ENCODE measurements at places on chromosomes 5 and 9. TPM values are rescaled to one million over a fixed set of nuclear protein-coding genes. Genes with fewer than 3 reads are reported as not detected.

Gene MCC
- 2.4 TPM for total RNA-seq

Gene SPINK7
- not detected for total RNA-seq

Gene AGXT2
- not detected for total RNA-seq

Gene NEUROG1
- total RNA-seq = not detected

Gene EFCAB9
- total RNA-seq = not detected

Gene TAF11L5
- total RNA-seq = not detected

Gene SHOC1
- total RNA-seq = not detected

Gene STING1
- total RNA-seq = 178 TPM

Gene EPB41L4B
- 0.23 TPM for total RNA-seq

- H3K4me1 ChIP-seq = peaks cover 22% of the 10 kb centered on the region
- H3K4me3 ChIP-seq = no peak overlapping the region
- DNase-seq = no peak
- no peaks in the 10 kb centered on the region for H3K36me3 ChIP-seq
- H3K27me3 ChIP-seq = peaks cover 46% of the 10 kb centered on the region
- H3K27ac ChIP-seq = no peak overlapping the region
Observed at GRCh38 chr5:59236448-59236847, 653.6 kb downstream of the RAB3C start.

GRCh38 chr5:30968971-30969370, 224.5 kb upstream of the CDH6 start:
- H3K27me3 ChIP-seq = no peaks in the 10 kb centered on the region
- no peak for DNase-seq
- H3K36me3 ChIP-seq = no peaks in the 10 kb centered on the region
- no peak overlapping the region for H3K27ac ChIP-seq

GRCh38 chr5:28807195-28807729, 1768.9 kb upstream of the CDH9 start:
- H3K27me3 ChIP-seq = no peaks in the 10 kb centered on the region
- no peak for DNase-seq
- H3K27ac ChIP-seq = no peak overlapping the region
- no peaks in the 10 kb centered on the region for H3K4me1 ChIP-seq

GRCh38 chr5:115977988-115978387, 15.7 kb downstream of the LVRN start:
- no peak overlapping the region for H3K4me3 ChIP-seq
- no peak for DNase-seq

DNA sequence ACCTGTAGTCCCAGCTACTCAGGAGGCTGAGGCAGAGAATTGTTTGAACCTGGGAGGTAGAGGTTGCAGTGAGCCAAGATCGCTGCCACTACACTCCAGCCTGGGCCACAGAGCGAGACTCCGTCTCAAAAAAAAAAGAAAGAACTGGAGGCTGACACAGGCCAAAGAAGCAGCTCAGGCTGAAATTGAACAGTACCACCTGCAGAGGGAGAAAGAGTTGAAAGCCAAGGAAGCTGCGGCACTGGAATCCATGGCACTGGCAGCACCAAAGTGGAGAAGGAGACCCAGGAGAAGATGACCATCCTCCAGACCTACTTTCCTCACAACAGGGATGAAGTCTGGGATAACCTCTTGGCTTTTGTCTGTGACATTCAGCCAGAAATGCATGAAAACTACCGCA, 11.3 kb upstream of the TMEM141 start:
- H3K27me3 ChIP-seq = peaks cover 10% of the 10 kb centered on the region
- DNase-seq = no peak

DNA sequence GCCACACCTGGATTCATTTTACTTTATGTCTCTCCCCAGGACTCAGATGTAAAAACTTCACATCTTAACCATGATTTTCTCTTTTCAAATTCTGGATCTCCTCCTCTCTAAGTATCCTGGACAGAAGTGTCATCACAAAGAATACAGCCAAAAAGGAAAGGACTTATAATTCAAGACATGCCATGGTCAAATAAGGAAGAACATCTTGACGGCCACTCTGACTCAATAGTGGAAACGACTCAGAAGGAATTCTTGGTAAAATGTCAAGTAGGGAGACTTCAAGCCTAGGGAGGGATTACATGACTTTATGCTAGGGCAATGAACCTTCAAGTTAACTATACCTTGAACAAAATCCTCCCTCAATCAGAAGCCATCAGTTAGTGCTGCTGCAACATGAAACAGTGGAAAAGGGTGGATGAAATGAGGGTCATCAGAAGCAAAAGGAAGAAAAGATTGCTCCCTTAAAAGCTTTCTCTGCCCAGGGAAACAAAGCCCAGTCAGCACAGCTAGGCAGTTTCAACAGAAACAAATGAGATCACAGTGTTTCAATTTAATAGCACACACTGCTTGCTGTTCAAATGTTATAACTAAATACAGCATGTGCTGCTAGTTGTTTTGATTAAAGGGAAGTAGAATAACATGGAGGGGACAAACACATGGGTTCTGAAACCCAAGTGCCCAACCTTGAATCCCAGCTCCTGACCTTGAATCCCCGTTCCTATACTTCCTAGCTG, 101.4 kb downstream of the LPAR1 start:
- H3K27ac ChIP-seq = no peak overlapping the region
- no peak for DNase-seq
- no peaks in the 10 kb centered on the region for H3K27me3 ChIP-seq
- no peaks in the 10 kb centered on the region for H3K4me1 ChIP-seq

GRCh38 chr9:72858089-72858912, 94.6 kb downstream of the ALDH1A1 start:
- no peak for DNase-seq
- H3K4me3 ChIP-seq = no peak overlapping the region
- H3K36me3 ChIP-seq = no peaks in the 10 kb centered on the region

DNA sequence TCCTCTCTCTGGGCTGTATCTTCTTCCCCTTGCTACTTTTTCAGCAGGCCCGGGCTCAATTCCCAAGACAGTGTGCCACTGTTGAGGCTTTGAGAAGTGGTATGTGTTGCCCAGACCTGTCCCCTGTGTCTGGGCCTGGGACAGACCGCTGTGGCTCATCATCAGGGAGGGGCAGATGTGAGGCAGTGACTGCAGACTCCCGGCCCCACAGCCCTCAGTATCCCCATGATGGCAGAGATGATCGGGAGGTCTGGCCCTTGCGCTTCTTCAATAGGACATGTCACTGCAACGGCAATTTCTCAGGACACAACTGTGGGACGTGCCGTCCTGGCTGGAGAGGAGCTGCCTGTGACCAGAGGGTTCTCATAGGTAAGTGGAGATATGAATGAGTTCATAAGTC, 828 bp downstream of the TYRP1 start:
- no peak overlapping the region for H3K4me3 ChIP-seq
- H3K27ac ChIP-seq = no peak overlapping the region
- no peaks in the 10 kb centered on the region for H3K4me1 ChIP-seq
- H3K27me3 ChIP-seq = no peaks in the 10 kb centered on the region
- DNase-seq = no peak

DNA sequence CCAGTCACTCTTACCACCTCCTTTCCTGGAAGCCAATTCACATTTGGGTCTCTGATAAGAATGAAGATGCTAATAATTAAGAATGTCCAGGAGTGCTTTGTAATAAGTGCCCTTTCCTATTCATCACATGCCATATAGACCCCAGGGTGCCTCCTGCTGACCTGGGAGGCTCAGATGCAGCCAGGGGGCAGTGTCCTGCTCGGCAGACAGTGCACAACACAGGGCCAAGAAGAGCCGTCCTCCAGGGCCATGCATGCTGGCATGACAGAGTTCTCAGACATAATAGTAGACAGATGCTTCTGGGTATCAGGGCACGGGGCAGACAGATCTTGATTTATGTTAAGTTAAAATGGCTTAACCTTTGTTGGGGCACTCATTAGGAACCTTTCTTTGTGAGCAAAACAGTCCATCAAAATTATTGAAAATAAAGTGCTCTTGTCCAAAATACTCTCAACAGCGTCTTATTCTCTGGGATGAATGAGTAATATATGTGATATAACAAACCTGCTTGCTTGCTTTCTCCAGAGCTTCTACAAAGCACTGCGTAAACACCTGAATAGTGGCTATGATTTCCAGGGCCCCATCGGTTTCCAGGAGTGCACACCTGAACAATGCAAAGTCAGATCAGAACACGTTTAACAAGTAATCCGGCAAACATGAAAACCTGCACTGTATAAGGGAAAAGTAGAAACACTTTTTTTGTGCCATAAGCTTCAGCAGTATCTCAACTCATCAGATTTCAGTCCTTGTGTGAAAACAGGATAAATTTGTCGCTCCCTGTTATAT, 192.7 kb downstream of the FANCC start:
- H3K4me1 ChIP-seq = no peaks in the 10 kb centered on the region
- H3K27me3 ChIP-seq = no peaks in the 10 kb centered on the region

DNA sequence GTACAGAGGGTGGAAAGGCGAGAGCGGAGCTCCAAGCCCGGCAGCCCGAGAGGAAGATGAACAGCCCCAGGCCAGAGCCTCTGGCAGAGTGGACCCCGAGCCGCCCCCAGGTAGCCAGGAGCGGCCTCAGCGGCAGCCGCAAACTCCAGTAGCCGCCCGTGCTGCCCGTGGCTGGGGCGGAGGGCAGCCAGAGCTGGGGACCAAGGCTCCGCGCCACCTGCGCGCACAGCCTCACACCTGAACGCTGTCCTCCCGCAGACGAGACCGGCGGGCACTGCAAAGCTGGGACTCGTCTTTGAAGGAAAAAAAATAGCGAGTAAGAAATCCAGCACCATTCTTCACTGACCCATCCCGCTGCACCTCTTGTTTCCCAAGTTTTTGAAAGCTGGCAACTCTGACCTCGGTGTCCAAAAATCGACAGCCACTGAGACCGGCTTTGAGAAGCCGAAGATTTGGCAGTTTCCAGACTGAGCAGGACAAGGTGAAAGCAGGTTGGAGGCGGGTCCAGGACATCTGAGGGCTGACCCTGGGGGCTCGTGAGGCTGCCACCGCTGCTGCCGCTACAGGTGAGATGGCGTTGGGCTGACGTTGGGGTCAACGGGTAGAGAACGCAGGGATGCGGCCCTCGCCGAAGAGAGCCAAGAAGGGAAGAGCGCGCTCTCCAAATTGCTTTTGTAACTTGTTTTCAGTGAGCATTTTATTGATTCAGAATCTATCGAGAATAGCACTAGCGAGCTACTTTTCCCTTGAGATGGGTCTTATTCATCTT, at the start of gene PTGER4:
TSS of gene PTGER4 (plus strand) at position 3 of the 769 bp plus-strand sequence. CDS start 1,079 bp downstream, outside the sequence.
- peak within 1 kb of the TSS; percentile 93 for H3K4me3 ChIP-seq
- peak within 1 kb of the TSS; percentile 97 for H3K27ac ChIP-seq
- peaks cover 32% of the 10 kb centered on the region for H3K4me1 ChIP-seq

DNA sequence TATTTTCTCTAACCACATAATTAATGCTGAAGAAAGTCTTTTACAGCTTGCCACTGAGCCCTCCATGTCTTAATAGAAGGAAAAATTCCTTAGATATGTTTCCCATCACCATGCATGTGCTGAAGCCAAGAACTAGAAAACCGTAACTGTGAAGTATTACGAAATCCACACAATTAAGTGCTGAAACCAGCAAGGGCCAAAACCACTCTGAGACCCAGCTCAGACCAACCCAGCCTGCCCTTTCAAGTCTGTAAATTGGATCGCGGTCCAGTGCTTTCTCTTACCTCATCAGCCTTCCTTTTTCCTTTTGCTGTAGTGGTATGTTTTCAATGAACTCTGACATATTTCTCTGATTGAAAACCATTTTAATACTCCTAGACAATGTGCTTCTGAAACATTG, 26.3 kb downstream of the SEMA5A start:
- no peaks in the 10 kb centered on the region for H3K4me1 ChIP-seq
- peaks cover 2% of the 10 kb centered on the region for H3K27me3 ChIP-seq
- H3K36me3 ChIP-seq = no peaks in the 10 kb centered on the region
- DNase-seq = no peak
- H3K4me3 ChIP-seq = no peak overlapping the region
- H3K27ac ChIP-seq = no peak overlapping the region

DNA sequence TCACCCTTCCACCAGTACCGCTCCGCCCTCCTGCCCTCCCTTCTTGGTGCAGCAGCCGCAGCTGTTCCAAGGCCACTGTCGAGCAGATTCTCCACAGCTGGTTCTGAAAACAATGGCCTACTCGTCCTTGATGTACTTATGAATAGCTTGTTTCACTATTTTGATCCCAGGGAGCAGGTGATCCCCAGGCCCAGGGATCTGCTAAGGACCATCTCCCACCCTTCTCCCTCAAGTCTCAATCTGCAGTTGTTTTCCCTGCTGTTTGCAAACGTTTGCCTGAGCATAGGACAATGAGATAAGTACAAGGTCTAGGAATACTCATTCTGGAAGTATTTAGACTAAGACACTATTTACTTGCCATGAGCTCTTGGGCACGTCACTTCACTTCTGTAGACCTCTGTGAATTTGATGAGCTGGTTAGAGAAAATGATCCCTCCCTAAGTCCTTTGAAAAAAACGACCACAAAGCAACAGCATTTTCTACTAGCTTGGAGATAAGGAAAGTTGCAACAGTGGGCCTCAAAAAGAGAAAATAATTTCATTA, 1.8 kb downstream of the LURAP1L start:
- no peak for DNase-seq
- H3K4me1 ChIP-seq = peaks cover 5% of the 10 kb centered on the region
- peaks cover 21% of the 10 kb centered on the region for H3K27me3 ChIP-seq
- H3K4me3 ChIP-seq = no peak overlapping the region
- H3K27ac ChIP-seq = no peak overlapping the region

DNA sequence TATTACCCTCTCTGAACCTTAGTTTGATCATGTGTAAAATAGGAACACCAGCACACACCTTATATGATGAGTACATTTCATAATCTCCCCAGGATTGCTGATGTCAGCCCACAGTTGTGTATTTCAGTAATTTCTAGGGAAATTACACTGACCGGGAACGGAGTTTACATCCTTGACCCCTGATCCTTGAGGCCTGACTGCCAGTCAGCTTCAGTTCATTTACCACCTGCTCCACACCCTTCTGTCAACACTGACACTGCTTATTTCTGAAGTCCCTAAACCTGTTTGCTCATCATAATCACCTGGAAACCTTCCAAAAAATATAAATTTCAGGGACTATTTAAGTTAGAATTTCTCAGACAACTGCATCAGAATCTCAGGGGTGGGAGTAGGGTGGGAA, 55.3 kb downstream of the ZNF622 start:
- H3K27ac ChIP-seq = no peak overlapping the region
- no peaks in the 10 kb centered on the region for H3K36me3 ChIP-seq
- no peak for DNase-seq
- H3K4me3 ChIP-seq = no peak overlapping the region

GRCh38 chr9:95642189-95642588, 125.4 kb upstream of the PTCH1 start:
- no peak overlapping the region for H3K4me3 ChIP-seq
- no peak for DNase-seq
- peaks cover 5% of the 10 kb centered on the region for H3K27me3 ChIP-seq
- H3K27ac ChIP-seq = no peak overlapping the region

- no peak overlapping the region for H3K4me3 ChIP-seq
- H3K27ac ChIP-seq = no peak overlapping the region
- H3K36me3 ChIP-seq = peaks cover 7% of the 10 kb centered on the region
- H3K4me1 ChIP-seq = no peaks in the 10 kb centered on the region
Observed at GRCh38 chr9:27537027-27537435, 7.4 kb upstream of the MOB3B start.

- H3K36me3 ChIP-seq = peaks cover 5% of the 10 kb centered on the region
- peak; percentile 73 for DNase-seq
- peak overlapping the region; percentile 70 for H3K4me3 ChIP-seq
- no peaks in the 10 kb centered on the region for H3K27me3 ChIP-seq
- H3K4me1 ChIP-seq = peaks cover 70% of the 10 kb centered on the region
Observed at GRCh38 chr5:80998590-80998979, 38.4 kb downstream of the RASGRF2 start.

Measured in activated CD4-positive, alpha-beta T cell treated with anti-CD3 and anti-CD28 coated beads for 36 hours (primary cell).